Glutamatergic neuron (in vitro differentiated cells): ENCODE measurements at places on chromosomes 6 and 20. TPM values are rescaled to one million over a fixed set of nuclear protein-coding genes. Genes with fewer than 3 reads are reported as not detected.

Gene TRIM10
- not detected for total RNA-seq

Gene PKIB
- total RNA-seq = 48.1 TPM

Gene GSTA1
- total RNA-seq = not detected

Gene CST5
- total RNA-seq = not detected

Gene E2F3
- total RNA-seq = 10.1 TPM

Gene ALDH8A1
- total RNA-seq = 1.8 TPM

Gene BPI
- total RNA-seq = not detected

Gene ASIP
- not detected for total RNA-seq

Gene ZNF318
- 26.3 TPM for total RNA-seq

Gene CCN6
- not detected for total RNA-seq

Gene FRK
- total RNA-seq = 0.37 TPM

Gene EIF2S2
- total RNA-seq = 49.0 TPM

Gene TRIM15
- total RNA-seq = not detected

Gene PTCRA
- not detected for total RNA-seq

Gene SPEF1
- total RNA-seq = 0.22 TPM

Gene DHX35
- 12.0 TPM for total RNA-seq

Gene CFAP206
- 1.9 TPM for total RNA-seq

Gene JPH2
- 0.07 TPM for total RNA-seq

Gene GSTA2
- not detected for total RNA-seq

Gene ME1
- 3.5 TPM for total RNA-seq

Gene ESR1
- not detected for total RNA-seq

Gene GNAS-AS1
- 11.7 TPM for total RNA-seq

Gene RBM24
- 4.9 TPM for total RNA-seq

Gene B3GAT2
- 8.1 TPM for total RNA-seq

Gene BPIFA1
- not detected for total RNA-seq
